Heart left ventricle (tissue), 16 donors: ENCODE measurements at places on chromosomes 16 and 17. TPM values are rescaled to one million over a fixed set of nuclear protein-coding genes. Genes with fewer than 3 reads are reported as not detected.
A peak's percentile ranks its signal among the peaks of the same experiment; 100 is the strongest.

Gene MYH3
- total RNA-seq = 0.13 TPM

Gene KRTAP4-2
- total RNA-seq = not detected

Gene KCNJ12
- 9.0 TPM for total RNA-seq

Gene KRT9
- total RNA-seq = not detected

Gene CDRT15
- total RNA-seq = not detected

Gene RNF40
- total RNA-seq = 37.2 TPM

DNA sequence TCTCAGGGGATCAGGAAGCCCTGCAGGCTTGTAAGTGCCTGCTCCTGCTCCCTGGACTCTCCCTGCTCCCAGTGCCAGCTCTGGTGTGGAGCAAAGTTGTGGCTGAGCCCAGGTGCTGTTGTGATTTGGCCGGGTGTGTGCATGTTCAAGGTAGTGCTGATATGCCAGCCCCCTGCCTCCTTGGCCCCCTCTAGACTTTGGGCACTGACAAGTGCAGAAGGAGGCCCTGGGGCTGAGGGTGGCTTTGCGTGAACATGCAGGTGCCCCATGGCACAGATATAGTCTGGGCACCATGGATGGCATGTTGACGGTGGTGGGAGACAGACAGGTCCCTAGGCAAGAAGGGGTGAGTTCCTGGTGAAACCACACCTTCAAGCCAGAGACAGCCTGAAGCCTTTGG is 441.6 kb upstream of the CDH8 start:
- DNase-seq = no peak

- no peak for DNase-seq
Observed at GRCh38 chr17:2609091-2609490, 15.6 kb downstream of the PAFAH1B1 start.

- DNase-seq = peak; percentile 27
Observed at GRCh38 chr16:3656491-3657468, 2.3 kb downstream of the DNASE1 start.

DNA sequence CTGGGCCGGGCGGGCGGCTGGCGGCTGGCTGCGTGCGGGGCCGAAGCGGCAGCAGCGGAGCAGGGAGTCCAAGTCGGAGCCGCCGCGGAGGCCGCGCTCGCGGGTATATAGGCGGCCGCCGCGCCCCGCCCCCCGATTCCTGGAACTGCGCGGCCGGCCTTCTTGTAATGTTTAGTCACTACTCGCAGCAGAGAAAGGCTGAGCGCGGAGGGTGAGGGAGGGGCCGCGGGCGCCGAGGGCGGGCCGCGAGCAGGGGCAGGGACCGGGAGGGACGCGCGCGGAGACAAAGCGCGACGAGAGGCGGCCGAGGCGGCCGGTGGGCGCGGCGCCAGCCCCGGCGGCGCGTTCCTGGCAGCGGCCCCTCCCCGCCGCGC is at the start of gene SOCS3:
Gene SOCS3 (minus strand): TSS at position 81 of the 374 bp plus-strand sequence. CDS start 982 bp downstream, outside the sequence.
- DNase-seq = peak; percentile 95

DNA sequence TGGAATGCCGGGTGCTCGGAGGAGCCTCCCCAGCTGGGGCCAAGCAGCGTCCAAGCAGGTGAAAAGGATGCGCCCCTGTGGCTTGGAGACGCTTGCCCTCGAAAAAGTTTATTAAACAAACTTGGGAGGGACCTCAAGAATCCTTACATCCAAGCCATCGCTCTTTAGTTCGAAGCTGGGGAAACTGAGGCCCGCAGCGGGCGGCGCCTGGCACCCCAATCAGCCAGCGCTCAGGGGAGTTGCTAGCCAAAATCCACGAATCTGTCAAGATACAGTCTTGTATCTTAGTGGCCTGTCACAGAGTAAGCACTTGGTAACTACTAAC is 553 bp upstream of the B9D1 start:
- no peak for DNase-seq

GRCh38 chr16:72024862-72025382 is 16.4 kb downstream of the DHODH start:
- no peak for DNase-seq

DNA sequence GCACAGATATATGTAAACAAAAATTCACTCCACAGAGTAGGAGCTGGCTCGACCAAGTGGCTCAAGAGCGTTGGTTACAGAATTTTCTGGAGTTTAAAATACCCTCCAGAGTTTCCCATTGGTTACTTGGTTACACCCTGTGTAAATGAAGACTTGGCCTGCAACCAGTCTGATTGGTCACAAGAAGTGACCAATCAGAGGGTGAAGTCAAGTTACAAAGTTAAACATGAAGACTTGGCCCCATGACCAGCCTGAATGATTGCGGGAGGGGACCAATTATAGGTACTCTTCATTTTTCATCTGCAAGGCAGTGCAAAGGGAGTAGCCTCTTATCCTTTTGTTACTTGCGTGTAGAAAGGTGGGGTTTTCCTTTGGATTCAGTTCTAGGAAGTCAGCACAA is 121.3 kb upstream of the SALL1 start:
- DNase-seq = no peak

GRCh38 chr16:58128711-58129096 is 477 bp downstream of the CFAP20 start:
- peak; percentile 32 for DNase-seq

GRCh38 chr16:5064915-5065314 is 841 bp downstream of the C16orf89 start:
- DNase-seq = no peak

- no peak for DNase-seq
Observed at GRCh38 chr16:25413975-25414374, 156.3 kb upstream of the ZKSCAN2 start.

GRCh38 chr16:1188432-1189189 is 35.7 kb downstream of the CACNA1H start:
- peak; percentile 58 for DNase-seq

GRCh38 chr17:48307814-48308411 is 122.1 kb downstream of the SKAP1 start:
- no peak for DNase-seq

GRCh38 chr17:68562736-68563135 is 38.4 kb downstream of the FAM20A start:
- DNase-seq = no peak

- DNase-seq = no peak
Observed at GRCh38 chr16:77290451-77291115, 91.4 kb downstream of the SYCE1L start.

DNA sequence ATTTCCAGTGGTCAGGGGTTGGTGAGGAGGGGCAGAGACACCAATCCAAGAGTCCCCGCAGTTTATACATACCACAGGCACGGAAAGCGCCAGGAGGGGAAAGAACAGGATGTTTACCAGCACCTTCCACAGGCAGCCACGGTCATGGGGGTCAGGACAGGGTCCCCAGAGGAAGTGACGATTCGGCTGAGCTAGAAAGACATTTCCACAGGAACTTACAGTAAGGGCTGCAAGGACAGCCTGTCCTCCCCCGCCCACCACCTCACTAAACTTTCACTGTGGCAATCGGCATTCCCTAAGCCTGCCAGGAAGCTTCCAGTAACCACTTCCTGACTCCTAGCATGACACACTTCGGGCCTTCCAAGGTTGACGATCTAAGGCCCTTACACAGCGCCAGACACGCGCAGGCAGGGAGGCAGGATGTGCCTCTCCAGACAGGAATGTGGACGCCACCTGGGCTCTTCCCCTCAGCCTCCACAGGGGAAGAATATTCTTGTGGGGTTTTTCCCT is 1.2 kb upstream of the MT2A start:
- peak; percentile 91 for DNase-seq

GRCh38 chr16:27232901-27233625 is 29.7 kb downstream of the KDM8 start:
- peak; percentile 36 for DNase-seq

- DNase-seq = no peak
Observed at GRCh38 chr16:30924076-30924912, 922 bp downstream of the FBXL19 start.

DNA sequence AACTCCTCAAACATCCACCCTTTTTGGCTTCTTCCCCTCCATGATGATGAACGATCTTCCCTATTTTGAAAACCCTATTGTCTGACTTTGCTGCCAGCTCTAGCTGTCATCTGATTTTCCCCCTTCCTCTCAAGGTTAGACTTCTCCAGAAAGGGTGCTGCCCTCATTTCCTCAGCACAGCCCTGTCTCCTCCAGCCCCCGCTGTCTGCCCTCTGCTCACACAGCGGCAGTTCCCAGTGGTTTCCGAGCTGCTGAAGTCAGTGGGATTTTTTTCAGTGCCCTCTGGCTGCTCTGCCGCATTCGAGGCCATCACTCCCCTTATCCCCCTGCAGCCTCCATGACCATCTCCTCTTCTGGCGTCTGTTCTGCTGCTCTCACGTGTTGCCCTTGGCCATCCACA is 26.6 kb upstream of the C17orf107 start:
- no peak for DNase-seq
